Stimulated activated CD4-positive, alpha-beta T cell treated with anti-CD3 and anti-CD28 coated beads, Interleukin-4, amount 100 ng/mL, for 48 hours (primary cell): ENCODE measurements at places on chromosomes 3 and 15.

- no peak for DNase-seq
Measured at GRCh38 chr15:89090791-89091626, 2.8 kb downstream of the ABHD2 start.

GRCh38 chr15:81176291-81176893 is 20.3 kb upstream of the IL16 start:
- no peak for DNase-seq

GRCh38 chr15:64774629-64775493 is 528 bp downstream of the RBPMS2 start:
- peak; percentile 13 for DNase-seq

GRCh38 chr3:115085197-115085865 is 61.8 kb downstream of the ZBTB20 start:
- DNase-seq: no peak

- no peak for DNase-seq
Measured at GRCh38 chr3:94543161-94543560, 480.3 kb downstream of the NSUN3 start.

- no peak for DNase-seq
Measured at GRCh38 chr3:195227871-195228270, 43.1 kb downstream of the XXYLT1 start.
